ENCODE measurements at places on chromosomes 2 and 18.
A peak's percentile ranks its signal among the peaks of the same experiment; 100 is the strongest.

DNA sequence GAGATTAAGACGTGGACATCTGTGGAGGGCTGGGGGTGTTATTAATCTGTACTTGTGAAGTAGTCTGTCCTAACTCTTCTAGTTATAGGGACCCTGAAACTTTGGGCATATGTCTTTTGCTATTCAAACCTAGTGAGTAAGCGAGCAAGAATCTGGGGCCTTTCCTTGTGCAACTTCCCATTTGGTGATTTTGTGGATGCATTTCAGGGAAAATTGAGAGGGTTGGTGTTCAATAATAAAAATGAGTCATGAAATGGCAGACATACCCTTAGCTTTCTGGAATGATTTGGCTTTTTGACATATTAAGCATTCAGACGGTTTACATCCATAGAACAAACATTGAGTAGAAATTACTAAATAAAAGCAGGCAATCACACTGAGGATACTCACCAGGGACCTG lies 17.0 kb downstream of the COL4A4 start:
- DNase-seq, result no peak

DNA sequence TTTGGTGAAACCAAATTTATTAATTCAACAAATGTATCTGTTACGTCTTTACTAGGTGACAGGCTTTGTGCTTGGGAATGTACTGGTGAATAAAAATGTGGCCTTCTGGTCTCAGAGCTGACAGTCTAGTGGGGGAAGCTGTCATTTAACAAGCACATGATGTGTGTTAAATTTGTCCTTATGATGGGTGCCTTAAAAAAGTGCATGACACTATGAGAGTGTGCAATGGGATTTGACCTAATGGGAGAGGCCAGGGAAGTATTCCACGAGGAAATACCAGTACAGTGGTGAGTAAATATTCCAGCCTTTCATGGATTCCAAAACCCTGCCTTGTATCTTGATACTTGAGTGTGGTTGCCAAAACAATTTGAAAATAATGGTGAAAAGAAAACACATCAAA lies 308.9 kb downstream of the PLCL1 start:
- DNase-seq, result no peak

- DNase-seq, result no peak
These were observed 116.0 kb upstream of the EPC2 start for GRCh38 chr2:148528356-148529064.

DNA sequence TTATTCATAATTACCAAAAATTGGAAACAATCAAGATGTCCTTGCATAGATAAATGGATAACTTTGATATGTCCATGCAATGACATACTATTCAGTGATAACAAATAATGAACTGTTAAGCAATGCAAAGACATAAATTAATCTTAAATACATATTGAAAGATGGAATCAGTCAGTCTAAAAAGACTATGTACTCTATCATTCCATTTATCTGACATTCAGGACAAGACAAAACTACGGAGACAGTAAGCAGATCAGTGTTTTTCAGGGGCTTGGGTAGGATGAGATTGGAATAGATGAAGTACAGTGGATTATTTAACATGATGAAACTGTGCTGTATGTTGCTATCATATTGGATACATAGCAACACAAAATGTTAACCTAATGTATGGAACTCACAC lies 21.3 kb upstream of the ZNF804A start:
- DNase-seq, result no peak

DNA sequence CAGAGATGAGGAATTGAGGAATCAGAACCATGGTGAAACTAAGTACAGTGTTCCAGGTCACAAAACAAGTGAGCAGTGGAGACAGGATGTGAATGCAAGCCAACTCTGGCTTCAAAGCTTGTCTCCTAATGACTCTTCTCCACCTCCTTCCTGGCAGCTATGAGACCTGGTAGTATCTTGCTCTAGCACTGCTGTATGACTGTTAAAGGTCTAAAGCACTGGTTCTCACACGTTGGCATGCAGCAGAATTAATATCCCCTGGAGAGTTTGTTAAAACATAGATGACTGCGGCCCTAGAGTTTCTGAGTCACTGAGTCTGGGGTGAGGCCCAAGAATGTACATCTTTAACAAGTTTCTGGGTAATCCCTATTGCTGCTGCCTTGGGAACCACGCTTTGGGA lies 63.3 kb downstream of the SUCLG1 start:
- no peak for DNase-seq

DNA sequence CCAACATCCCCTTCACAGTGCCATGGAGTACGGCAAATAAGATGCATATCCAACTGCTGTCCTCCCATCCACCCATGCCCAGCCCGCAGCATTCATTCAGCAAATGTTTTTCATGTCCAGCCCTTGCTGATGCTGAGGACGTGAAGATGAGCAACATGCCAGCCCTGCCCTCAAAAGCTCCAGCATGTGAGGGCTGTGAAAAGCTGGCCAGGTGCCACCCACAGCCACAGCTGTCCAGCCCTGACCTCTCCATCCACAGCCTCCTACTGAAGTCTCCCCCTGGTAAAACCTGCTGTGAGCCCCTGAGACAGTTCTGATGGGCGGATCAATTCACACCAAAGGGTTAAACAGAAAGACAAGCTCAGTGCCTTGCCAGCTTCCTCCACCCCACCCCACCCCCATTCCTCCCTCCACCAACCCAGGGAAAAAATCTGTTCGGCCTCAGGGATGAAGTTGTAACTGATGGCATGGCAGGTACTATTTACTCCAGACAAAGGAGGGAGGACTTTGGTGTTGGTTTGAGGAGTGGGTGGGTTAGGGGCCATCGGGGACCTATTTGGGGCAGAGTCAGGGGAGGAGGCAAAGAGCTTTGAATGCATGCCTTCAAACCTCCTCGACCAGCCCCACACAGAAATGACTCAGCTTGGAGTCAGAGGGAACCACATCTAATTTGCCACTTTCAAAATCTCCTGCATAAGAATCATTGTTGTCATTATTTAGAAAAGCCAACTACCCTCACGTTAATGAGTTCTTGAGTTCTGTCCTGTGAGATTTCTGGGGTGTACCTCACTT lies 4.3 kb downstream of the ZBTB7C start:
- DNase-seq, result no peak

DNA sequence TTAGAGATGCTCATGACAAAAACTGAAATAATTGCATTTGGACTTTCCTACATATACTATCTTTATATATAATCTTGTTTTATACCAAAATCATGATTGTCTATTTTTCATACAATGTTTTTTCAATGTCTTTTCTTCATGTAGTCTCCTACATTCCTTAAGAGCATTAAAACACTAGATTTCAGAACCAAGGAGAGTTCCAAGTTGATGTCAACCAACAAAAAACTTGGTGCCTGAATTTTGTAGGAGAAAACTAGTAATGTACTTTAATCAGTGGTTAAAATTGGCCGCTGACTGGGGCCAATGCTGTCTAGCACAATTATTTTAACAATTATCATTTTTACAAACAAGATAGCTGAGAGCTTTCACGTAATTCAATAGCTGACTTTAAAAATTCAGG lies 678.8 kb downstream of the DCC start:
- DNase-seq, result no peak

DNA sequence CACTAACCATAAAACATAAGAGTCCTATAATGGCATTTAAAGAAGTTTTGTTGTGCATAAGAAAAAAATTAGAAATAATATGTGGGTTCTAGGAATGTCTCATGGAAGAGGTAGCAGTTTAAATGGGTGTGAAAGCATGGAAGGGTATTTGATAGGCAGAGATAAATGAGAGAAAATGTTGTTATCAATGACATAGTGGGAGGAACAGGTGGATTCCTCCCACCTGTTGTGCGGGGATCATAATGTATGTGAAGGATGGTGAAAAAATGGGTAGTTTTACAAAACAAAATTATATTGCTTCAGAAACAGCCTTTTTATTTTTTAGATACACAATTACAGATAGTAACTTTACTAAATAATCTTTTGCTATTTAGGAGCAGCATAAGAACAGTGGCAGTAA lies 41.7 kb downstream of the RIT2 start:
- no peak for DNase-seq

- no peak for DNase-seq
These were observed 167.1 kb downstream of the PRKCE start for GRCh38 chr2:45818591-45818990.

- DNase-seq, result peak; percentile 51
These were observed 2.3 kb upstream of the MAL start for GRCh38 chr2:95023222-95023597.

GRCh38 chr2:237798236-237799059 lies at the start of gene RBM44:
TSS of gene RBM44 (plus strand) at chr2:237798779. CDS start at chr2:237813610, 14,831 bp downstream.
- no peak for DNase-seq

- peak; percentile 5 for DNase-seq
These were observed 100.7 kb downstream of the NFATC1 start for GRCh38 chr18:79496237-79496977.

GRCh38 chr18:76568731-76569130 lies 73.7 kb upstream of the ZNF516 start:
- DNase-seq, result no peak

GRCh38 chr2:218478544-218478943 lies 59.6 kb downstream of the VIL1 start:
- DNase-seq, result no peak

DNA sequence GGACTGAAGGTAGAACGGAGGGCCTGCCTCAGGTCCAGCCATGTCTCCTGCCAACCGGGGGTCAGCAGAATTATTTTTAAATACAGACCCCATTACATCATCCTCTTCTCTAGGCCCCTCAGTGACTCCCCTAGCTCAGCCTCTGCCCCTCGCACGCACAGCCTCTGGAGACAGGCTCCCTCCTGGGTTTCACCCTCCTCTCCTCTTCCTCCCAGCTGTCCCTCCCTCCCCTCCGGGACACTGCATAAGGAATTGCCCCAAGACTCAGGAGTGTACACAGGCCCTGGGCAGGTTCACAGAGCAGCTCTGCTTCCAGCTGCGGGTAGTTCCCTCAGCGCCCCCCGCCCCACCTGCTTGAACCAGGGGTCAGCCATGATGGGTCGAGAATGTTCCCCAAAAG lies 520.2 kb upstream of the MYT1L start:
- no peak for DNase-seq

DNA sequence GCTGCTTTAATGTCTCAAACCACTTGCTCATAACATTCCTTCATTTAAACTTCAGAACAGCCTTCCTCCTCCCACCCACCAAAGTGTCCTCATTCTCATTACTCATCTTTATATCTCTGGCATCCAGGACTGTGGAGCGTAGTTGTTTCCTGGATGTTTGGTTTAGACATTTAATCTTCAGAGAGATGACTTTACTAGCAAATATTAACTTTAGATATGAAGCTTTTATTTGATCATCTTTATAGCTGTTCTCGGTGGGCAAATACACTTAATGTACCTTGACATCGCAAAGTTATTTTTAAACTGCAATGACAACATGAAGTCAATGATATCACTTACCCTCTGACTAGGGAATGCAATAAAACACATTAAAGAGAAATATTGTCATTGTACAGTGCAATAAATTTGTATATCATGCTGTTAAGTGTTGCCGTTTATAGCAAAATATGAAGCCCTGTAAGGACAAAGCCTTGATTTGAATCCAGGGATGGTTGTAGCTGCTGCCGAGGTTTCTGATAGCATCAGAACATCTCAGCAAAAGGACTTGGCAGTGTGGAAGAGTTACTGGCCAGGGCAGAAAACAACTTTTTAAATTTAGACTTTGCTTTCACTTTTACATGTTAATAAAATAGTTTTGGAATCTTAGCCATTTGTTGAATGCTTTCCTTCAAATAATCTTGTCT lies 4.6 kb upstream of the LAMA3 start:
- DNase-seq, result no peak

DNA sequence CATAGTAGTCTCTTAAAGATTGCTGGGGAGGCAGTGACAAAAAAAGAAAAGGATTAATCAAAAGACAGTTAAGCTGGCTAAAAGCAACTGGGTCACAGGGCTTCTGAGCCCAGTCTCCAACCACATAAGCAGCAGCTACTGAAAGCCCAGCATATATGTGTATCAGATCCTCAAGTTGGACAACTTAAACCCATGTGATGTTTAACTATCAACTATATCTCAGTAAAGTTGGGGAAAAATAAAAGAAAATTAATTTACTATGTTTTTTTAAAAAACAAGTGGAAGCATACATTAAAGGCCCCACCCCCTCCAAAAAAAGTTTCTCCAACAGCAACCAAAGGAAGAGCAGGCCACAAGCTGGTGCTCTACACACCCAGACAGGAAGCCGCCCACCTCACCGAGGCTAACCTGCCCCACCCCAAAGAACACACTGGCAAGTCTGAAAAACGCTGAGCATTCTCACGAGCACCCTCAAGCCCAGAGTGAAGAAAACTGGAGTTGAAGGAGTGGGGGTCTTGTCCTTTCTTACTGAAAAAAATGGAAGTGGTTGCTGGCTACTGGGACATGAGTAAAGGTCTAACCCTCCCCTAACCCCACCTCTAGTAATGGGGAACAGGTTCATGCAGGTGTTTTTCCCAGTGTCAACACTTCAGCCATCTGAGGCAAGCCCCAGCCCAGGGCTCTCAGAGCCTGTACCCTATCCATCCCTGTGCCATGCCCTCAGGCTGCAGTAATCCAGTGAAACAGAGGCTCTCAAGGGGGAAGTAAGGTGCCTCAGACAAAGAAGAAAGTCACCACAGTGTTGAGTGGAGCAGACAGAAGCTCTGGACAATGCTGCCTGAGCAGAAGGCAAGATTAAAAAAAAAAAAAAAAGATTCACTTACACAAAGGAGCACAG lies 106.3 kb downstream of the GYPC start:
- peak; percentile 74 for DNase-seq

- DNase-seq, result no peak
These were observed 27.6 kb downstream of the STK17B start for GRCh38 chr2:196143730-196144131.

- DNase-seq, result no peak
These were observed 381.5 kb downstream of the NRXN1 start for GRCh38 chr2:50650403-50650810.

- no peak for DNase-seq
These were observed 190.4 kb upstream of the RPRM start for GRCh38 chr2:153668923-153669322.

- DNase-seq, result no peak
These were observed 31.4 kb downstream of the ZCCHC2 start for GRCh38 chr18:62554061-62554815.

DNA sequence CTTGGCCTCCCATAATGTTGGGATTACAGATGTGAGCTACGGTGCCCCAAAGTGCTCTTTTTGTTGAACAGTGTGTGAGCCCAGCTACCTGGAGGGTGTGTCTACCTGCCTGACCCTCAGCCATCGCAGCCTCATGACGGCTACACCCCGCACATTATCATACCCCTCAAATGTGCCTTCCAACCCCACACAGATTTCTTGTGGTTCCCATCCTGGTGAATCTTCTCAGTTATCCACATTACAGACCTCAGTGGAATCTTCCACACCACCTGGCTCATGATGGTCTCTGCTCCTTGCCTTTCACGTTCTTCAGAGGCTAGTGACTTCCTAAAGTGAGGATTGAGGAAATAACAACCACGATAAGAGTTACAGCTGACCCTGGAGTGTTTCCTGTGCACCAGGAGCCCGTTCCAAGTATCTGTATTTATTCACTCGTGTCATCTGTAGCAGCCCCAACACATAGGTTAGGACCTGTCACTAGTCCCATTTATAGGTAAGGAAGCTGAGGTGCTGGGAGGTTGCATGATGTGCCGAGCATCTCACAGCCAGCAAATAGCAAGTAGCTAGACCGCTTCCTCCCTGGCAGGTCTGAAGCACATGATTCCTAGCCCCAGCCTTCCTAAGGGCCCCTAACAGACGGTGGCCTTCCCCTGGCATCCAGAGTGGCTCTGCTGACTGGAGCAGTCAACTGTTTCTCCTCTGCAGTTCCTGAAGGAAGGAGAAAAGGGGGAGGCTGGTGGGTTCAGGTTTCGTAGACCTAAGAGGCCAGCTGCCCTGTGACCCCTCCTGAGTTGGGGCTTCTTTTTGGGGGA lies 47.3 kb downstream of the TCF7L1 start:
- no peak for DNase-seq

- DNase-seq, result peak; percentile 82
These were observed at the start of gene GPR35 for GRCh38 chr2:240624950-240625621. TSS of gene GPR35 (plus strand) at chr2:240625480. CDS start at chr2:240629953, 4,473 bp downstream.

Data from activated naive CD8-positive, alpha-beta T cell treated with anti-CD3 and anti-CD28 coated beads, Interleukin-2, amount 10 ng/mL, durations not matched to agents 7 days and 5 days (primary cell).